Fibroblast of skin of scalp (primary cell): ENCODE measurements at places on chromosomes 16 and 17.

DNA sequence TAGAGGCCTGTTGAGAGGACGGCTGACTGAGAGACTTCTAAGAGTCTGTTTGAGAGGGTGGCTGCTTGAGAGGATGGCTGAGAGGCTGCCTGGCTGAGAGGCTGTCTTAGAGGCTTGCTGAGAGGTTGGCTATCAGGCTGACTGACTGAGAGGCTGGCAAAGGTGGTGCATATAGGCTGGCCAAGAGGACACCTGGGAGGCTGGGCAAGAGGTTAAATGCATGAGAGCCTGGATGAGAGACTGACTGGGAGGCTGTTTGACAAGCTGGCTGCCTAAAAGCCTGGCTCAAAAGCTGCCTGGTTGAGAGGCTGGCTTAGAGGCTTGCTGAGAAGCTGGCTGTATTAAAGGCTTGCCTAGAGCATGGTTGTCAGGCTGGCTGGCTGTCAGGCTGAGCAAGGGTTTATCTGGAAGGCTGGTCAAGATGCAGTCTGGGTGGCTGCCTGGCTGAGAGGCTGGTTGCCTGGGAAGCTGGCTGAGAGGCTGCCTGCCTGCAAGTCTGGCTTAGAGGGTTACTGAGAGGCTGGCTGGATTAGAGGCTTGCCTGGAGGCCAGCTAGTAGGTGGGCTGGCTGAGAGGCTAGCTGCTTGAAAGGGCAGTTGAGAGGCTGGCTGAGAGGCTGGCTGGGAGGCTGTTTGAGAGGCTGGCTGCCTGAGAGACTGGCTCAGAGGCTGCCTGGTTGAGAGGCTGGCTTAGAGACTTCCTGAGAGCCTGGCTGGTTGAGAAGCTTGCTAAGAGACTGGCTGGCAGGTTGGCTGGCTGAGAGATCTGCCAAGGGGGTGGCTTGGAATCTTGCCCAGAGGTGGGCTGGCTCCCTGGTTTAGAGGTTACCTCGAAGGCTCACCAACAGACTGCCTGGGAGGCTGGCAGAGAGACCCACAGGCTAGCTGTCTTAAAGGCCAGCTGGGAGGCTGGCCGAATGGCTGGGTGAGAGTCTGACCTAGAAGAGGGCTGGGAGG, 38.3 kb upstream of the ACSM2B start:
- no peak for DNase-seq

DNA sequence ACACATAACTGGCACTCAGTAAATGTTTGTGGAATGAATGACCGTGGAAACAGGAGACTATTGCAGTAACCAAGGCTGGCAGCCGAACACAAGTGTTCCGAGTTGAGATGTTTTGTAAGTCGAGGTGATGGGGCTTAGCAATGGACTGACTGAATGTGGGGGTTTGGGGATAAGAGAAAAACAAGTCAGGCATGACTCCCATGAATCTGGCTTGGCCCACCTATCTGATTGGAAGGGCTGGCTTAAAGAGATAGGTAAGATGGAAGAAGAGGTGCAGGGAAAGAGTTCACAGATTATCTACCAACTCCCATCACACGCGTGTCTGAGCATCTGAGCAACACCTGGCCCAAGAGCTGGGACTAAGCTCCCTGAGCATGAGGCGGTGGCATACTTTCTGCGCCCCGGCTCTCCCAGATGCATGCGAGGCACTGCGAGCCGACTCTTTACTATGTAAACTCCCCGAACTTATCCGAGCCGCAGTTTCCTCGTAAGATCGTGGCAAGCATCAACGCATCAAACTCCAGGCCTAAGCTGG, 539 bp downstream of the IFT20 start:
- no peak for DNase-seq

- no peak for DNase-seq
These were observed 96.2 kb downstream of the SSH2 start for GRCh38 chr17:29833801-29834200.

GRCh38 chr16:56505181-56505580, 14.6 kb downstream of the BBS2 start:
- no peak for DNase-seq

GRCh38 chr16:50276801-50277555, 10.6 kb downstream of the ADCY7 start:
- DNase-seq = no peak

- peak; percentile 73 for DNase-seq
These were observed 53.5 kb downstream of the DNAH3 start for GRCh38 chr16:21097151-21097550.
